ENCODE measurements at places on chromosomes 13 and 19. TPM values are rescaled to one million over a fixed set of nuclear protein-coding genes. Genes with fewer than 3 reads are reported as not detected.

GRCh38 chr13:50580684-50581305 is 262.7 kb downstream of the DLEU7 start:
- no peak for DNase-seq

DNA sequence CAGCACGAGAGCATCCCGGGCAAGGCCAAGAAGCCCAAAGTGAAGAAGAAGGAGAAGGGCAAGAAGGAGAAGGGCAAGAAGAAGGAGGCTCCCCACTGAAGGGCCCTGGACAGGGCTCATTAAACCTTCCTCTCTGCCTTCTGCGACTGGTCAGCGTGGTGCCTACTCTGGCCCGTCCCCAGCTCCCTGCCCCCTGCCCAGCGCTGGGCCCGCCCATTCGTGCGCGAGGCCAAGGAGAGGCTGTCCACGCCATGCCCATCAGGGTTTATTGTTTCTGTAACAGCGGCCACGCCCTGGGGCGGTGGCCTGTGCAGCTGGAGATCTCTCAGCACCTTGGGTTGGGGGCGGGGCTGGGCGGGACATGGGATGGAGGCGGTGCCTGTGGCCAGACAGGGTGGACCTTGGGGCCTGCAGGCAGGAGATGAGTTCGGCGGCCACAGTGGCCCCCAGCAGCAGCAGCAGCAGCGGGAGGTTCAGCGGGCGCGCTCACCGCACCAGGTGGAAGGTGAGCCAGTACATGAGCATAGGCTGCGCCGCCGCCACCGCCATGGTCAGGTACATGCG is 897 bp downstream of the C19orf33 start:
- DNase-seq: no peak

DNA sequence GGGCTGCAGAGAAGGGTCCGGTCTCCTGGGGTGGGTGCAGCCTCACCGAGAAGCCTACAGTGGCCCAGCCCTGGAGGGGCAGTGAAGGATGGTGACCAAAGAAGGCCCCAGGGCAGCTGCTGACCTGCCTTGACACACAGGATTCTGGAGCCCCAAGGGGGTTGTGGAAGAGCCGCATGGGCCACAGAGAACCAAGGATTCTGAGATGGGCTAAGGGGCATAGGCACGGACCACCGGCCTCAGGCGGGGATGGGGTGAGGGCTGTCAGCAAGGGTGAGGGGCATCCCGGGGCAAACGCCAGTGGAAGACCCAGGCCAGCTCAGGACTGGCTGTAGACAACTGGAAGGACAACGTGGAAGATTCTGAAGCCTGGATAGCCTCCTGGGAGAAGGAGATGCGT is 151.6 kb downstream of the TEX29 start:
- DNase-seq: no peak

GRCh38 chr19:50242581-50242980 is 39.2 kb downstream of the MYH14 start:
- DNase-seq: no peak

GRCh38 chr19:3392480-3392879 is 26.1 kb downstream of the NFIC start:
- DNase-seq: no peak

The FLT3 gene
- total RNA-seq: 3.7 TPM

DNA sequence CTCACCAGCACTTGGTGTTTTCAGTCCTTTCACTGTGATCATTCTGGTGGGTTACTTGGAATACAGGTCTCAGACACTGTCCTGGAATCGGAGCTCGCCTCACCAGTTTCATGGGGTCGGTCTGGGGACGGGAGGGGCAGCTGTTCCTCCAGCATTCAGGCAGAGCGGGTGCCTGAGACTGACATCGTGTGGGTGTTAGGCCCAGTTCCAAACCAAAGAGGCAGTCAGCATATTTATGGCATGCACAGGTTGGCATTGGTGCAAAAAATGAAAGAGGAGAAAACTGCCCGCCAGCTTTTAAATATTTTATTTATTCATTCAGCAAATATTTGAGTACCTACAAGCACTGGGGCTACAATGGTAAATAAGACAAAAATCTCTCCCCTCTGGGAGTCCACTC is 20.1 kb downstream of the PLEKHF1 start:
- no peak for DNase-seq

The SLC1A6 gene
- 54.6 TPM for total RNA-seq

DNA sequence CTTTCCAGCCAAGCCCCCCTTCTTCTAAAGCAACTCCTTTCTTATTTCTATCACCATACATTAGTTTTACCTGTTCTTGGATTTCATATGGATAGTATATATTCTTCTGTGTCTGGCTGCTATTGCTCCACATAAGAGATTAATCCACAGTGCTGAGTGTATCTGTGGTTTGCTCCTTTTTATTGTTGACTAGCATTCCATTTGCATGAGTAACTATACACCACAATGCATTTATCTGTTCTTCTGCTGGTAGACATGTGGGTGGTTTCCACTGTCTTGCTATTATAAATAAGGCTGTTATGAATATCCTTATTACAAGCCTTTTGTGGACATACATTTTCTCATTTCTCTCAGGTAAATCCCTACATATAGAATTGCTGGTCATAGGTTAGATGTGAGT is 138.2 kb downstream of the SLC7A1 start:
- no peak for DNase-seq

- DNase-seq: no peak
These were observed 441.0 kb downstream of the COG6 start for GRCh38 chr13:40096357-40096901.

- no peak for DNase-seq
These were observed 15.6 kb upstream of the RNASEH2B start for GRCh38 chr13:50894012-50894411.

DNA sequence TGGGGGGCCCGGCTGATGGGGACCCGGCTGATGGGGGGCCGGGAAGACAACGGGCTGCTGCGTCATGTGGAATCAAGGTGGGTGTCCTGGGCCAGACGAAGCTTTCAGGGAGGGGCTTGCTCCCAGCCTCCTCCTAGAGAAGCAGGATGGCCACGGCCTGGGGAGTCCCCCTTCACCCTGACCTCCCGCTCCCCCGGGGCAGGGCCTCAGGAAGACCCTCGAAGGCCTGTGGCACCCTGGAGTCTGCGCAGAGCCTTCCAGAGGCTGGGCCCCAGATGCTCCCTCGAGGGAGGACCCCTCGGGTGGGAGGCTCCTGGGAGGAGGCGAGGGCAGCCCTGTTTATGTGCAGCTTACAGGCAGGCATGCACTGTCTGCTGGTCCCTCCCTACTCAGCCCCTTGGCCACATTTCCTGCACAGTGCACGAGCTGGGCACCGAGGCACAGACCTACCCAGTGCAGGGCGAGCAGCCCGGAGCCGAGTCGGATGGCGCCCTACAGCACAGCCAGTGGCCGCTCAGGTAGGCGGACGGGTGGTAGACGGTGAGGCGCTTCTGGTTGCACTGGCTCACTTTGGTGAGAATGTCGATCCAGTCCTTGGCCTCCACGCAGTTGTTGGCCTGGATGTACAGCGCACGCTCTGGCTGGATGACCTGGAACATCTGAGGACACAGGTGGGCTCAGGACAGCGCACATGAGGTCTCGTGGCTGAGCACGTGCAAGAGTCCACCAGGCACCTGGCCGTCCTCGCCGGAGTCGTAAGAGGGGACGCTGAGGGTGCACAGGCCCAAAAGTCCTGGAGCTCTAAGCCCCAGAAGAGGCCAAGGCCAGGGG is 22.4 kb upstream of the C13orf46 start:
- DNase-seq: no peak

- DNase-seq: no peak
These were observed 65.2 kb downstream of the TEX26 start for GRCh38 chr13:30997697-30998096.

GRCh38 chr19:8455018-8455417 is 10.2 kb downstream of the HNRNPM start:
- no peak for DNase-seq

DNA sequence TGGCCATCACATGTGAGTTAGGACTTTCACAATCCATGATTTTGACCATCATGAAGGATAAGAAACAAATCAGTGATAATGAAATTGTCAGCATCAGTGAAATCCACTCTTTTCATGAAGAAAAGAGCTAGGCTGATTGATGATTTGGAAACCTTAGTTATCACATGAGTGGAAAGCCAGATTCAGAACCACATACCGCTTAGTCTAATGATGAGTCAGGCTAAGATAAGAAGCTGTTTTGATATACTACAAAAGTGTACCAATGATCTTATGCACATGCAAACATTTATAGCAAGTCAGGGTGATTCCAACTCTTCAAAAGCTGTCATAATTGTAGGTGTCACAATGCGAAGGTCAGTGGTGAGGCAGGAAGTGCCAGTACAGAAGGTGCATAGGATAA is 519.3 kb downstream of the GPC6 start:
- DNase-seq: no peak

DNA sequence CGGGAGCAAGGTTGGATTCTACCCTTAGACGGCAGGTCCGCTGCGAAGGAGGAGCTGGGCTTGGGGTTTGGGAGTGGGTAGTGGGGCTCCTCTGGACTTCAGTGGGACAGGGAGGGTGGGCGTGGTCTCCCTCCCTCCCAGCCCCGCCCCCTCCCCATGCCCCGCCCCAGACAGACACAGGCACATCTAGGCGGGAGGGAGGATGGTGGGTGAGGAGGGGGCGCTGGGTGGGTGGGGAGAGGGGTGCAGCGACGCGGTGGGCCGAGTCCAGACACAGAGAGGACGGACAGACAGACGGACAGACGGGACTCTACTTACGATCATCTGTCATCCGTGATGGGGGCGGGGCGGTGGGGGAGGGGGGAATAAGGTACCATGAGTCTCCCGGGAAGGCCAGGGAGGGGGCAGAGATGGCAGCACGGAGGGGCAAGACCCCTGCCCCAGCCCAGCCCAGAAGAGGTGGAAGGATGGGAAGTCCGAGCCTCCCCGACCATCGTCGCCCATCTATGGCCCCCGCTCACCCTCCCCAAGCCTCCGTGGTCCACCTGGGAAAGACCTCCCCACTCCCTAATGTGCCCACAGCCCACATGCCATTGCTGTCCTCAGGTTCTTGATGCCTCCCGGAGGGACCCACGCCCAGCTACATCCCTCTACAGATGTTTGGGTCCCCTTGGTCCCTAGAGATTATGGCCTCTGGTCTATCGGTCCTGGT is 64.8 kb downstream of the UNC13A start:
- no peak for DNase-seq

DNA sequence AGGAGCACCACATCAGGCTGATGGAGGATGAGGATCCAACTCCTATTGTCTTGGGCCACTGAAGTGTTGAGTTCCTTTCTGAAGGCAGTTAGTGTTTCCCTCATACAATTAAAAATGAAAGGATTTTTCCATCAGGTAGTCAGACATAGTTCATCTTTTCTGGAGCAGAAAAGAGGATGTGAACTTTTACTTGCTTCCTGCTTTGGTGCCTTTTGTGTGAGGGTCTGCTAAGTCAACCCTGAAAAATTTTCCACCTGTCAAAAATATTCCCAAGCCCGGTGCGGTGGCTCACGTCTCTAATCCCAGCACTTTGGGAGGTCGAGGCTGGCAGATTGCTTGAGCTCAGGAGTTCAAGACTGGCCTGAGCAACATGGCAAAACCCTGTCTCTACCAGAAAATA is 43.9 kb downstream of the RGCC start:
- no peak for DNase-seq

The ATP4A gene
- total RNA-seq: not detected

DNA sequence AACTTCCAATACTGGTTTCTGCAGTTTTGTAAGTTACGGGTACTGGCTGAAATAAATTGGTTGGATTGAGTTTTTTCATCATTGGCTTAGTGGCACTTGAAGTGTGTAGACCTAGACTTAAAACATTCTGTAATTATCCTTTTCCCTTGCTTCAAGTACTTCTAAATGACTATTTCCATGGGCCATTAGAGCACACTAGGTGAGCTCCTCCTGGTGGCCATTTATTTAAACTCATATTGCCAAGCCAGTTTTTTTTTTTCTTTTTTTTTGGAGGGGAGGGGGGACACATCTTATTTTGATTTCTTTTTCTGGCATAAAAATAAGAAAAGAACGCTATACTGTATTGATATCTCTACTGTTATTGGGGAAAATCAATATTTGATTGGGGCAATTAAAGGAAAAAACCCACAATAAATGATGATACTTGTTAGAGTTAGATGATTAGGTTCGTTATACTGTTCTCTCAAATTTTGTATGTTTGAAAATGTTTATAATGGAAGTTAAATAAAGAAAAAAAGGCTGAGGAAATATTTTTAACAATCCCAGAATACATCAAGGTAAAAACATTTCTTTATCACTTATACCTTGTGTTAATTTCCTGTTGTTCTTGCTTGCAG is 82.9 kb downstream of the PDS5B start:
- DNase-seq: no peak

The PINLYP gene
- total RNA-seq: 6.9 TPM

DNA sequence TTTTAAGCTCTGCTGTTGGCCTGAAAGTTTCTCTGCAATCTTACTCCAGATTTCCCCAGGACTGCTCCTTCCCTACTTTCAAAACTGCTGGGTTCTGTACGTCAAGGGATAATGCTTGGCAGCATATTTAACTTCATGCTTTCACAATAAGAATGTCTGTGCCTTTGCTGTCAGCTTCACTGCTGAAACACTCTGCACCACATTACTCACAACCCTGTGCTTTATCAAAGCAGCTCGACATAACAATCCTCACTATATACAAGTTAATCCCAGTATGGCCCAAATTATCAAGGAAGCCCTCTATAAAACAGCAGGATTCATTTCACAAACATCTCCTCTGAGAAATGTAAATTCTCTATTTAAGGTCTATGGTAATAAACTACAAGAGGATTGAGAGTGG is 17.5 kb downstream of the LATS2 start:
- DNase-seq: no peak

GRCh38 chr13:101308247-101309013 is 107.9 kb downstream of the NALCN start:
- no peak for DNase-seq

DNA sequence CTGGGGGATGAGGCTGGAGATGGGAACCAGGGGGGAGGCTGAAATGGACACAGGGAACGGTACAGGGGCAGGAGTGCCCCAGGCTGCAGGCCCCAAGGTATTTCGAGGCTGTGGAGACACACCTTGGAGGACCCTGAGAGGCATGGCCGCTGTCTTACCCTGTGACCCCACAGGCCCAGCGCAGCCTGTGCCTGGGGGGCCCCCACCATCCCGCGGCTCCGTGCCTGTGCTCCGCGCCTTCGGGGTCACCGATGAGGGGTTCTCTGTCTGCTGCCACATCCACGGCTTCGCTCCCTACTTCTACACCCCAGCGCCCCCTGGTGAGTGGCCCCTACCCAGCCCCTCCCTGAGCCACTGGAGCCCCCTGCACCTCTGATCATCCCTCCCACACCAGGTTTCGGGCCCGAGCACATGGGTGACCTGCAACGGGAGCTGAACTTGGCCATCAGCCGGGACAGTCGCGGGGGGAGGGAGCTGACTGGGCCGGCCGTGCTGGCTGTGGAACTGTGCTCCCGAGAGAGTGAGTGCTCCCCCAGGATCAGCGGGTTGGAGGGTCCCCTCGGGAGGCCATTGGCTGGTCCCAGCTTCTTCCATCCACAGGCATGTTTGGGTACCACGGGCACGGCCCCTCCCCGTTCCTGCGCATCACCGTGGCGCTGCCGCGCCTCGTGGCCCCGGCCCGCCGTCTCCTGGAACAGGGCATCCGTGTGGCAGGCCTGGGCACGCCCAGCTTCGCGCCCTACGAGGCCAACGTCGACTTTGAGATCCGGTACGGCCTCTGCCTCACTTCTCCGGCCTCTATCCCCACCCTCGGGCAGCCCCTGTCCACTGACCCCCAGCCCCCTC is 16.9 kb upstream of the SPIB start:
- DNase-seq: no peak

Data from frontal cortex (tissue), 4 donors.